Thoracic aorta endothelial cell (primary cell): ENCODE measurements at places on chromosomes 12 and 14. TPM values are rescaled to one million over a fixed set of nuclear protein-coding genes. Genes with fewer than 3 reads are reported as not detected.

Gene GNS
- 238 and 248 TPM in 2 replicates for total RNA-seq

Gene ABHD12B
- not detected in 2 replicates for total RNA-seq

Gene KRT75
- not detected in 2 replicates for total RNA-seq

Gene DHRS4L2
- total RNA-seq, result 11.1 and 12.2 TPM in 2 replicates

Gene VEZT
- total RNA-seq, result 124 and 130 TPM in 2 replicates

Gene IGF1
- total RNA-seq, result under 0.01 and 0.27 TPM in 2 replicates

Gene SMCO3
- 0.13 TPM in 1 of 2 replicates, not detected in the other for total RNA-seq

Gene CLEC12A
- total RNA-seq, result not detected in 2 replicates

Gene AICDA
- not detected in 2 replicates for total RNA-seq

Gene CLEC2B
- total RNA-seq, result 24.6 and 79.1 TPM in 2 replicates

Gene CYP27B1
- total RNA-seq, result 0.80 and 1.5 TPM in 2 replicates

Gene GLT1D1
- not detected in 2 replicates for total RNA-seq

Gene PRICKLE1
- total RNA-seq, result 18.0 and 56.3 TPM in 2 replicates

Gene IGFBP6
- total RNA-seq, result 12.2 and 15.7 TPM in 2 replicates

Gene RBP5
- total RNA-seq, result 0.50 TPM in 1 of 2 replicates, not detected in the other

Gene TAS2R46
- 6.3 and 9.4 TPM in 2 replicates for total RNA-seq

Gene YEATS4
- 31.8 and 44.4 TPM in 2 replicates for total RNA-seq

Gene GLIPR1L1
- total RNA-seq, result not detected in 2 replicates

Gene SP1
- total RNA-seq, result 48.4 and 61.3 TPM in 2 replicates

Gene C12orf54
- not detected in 2 replicates for total RNA-seq

Gene LPAR5
- total RNA-seq, result 0.13 TPM in 1 of 2 replicates, not detected in the other

Gene PTGER2
- not detected in 2 replicates for total RNA-seq

Gene GALNT16
- 0.07 and 0.40 TPM in 2 replicates for total RNA-seq

Gene CLEC9A
- not detected in 2 replicates for total RNA-seq

Gene IFNG-AS1
- total RNA-seq, result not detected in 2 replicates

Gene HCAR2
- not detected in 2 replicates for total RNA-seq

Gene ANKS1B
- 0.43 and 1.1 TPM in 2 replicates for total RNA-seq

Gene REP15
- total RNA-seq, result 6.3 and 6.6 TPM in 2 replicates

Gene CIROP
- not detected in 2 replicates for total RNA-seq

Gene PTCSC3
- total RNA-seq, result not detected in 2 replicates

Gene NKX2-1
- not detected in 2 replicates for total RNA-seq

Gene CSRNP2
- 31.9 and 37.9 TPM in 2 replicates for total RNA-seq

Gene SMARCC2
- 72.1 and 75.0 TPM in 2 replicates for total RNA-seq

Gene SLC17A8
- not detected in 2 replicates for total RNA-seq

Gene CLEC4D
- not detected in 2 replicates for total RNA-seq
